Stimulated activated CD4-positive, alpha-beta T cell treated with anti-CD3 and anti-CD28 coated beads, Interleukin-15, amount 100 ng/mL, for 1 hour (primary cell): ENCODE measurements at places on chromosomes 12 and 14.

DNA sequence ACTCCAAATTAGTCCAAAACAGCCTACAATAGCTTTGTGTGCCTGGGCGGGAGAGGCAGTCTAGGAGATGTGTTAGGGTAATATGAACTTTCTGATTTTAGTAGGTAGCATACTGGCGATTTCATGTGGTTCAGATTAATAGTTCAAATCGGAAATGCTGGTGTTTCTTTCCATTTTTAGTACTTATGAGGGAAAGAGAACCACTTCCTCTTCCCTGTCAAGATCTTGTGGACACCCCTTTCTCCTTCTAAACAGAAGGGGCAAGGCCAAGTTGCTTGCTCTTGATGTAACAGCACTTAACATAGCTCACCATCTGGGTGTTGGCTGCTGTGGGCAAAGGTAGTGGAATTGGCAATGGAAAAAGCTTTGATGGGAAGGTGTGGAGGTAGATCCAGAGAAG, 32.2 kb upstream of the IGF1 start:
- DNase-seq, result no peak

- no peak for DNase-seq
Observed at GRCh38 chr14:89309670-89310177, 107.3 kb downstream of the FOXN3 start.

GRCh38 chr12:94100211-94100627, 48.2 kb upstream of the PLXNC1 start:
- DNase-seq, result no peak

GRCh38 chr14:65255029-65255545, 152.8 kb upstream of the MAX start:
- DNase-seq, result no peak

DNA sequence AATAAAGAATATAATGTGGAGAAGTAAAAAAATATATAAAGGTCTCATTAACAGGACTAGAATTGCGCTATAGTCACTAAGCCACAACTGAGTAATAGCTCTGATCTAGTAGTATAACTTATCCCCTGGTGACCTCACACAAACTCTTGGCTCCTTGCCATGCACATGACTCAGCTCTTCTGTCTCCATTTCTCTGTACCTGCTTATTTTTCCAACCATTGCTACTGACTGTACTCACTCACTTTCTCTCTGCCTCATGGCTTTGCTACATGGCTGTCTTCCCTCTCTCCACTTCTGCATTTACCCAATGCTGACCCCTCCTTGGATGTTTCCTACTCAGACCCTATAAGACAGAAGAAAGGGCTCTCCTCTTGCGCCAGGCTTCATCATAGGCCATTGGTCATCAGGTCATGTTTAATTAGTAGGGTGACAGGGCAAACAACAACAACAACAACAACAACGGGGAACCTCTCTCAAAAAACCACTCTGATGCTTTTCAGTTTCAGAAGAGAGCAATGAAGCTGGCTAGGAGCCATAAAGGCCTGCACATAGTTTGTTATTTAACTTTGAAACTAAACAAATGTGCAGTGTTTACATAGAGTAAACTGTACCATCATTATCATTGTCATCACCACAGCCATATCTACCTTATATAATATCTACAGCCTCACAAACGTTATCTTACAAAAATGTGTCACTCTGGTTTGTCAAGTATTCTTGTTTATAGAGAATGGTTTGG, 25.6 kb upstream of the KRAS start:
- peak; percentile 5 for DNase-seq

GRCh38 chr14:105517096-105517495, 9.3 kb upstream of the TMEM121 start:
- no peak for DNase-seq

GRCh38 chr14:99945732-99946651, 119.2 kb upstream of the EVL start:
- DNase-seq, result no peak

DNA sequence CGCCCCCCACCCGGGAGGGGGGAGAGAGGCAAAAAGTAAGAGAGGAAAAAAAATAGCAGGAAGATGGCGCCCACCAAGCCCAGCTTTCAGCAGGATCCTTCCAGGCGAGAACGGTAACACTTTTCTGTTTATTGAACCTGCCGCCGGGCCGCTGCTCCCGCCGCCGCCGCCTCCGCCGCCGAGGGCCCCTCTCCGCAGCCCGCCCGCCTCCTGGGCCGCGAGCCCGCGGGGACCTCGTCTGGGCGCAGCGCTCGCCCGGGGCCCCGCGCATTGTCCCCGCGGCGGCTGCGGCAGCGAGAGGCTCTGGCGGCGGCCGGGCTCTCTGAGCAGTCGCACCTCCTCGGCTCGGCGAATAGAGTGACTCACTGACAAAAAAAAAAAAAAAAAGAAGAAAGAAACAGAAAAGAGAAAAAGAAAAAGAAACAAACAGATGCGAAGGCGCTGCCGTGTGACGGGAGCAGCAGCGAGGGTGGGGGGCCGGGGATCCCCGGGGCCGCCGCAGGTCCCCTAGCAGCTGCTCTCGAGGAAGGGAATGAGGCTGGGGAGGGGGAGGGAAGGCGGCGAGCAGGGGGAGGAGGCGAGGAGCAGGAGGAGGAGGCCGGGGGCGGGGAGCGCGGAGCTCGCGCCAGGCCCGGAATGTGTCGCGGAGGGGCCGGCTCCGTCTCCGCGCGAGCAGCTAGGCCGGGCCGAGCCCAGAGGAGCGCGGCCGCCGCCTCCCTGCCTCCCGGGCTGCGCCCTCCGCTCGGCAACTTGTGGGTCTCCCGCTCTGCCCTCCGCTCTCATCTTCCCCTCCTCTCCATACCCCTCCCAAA, 781 bp downstream of the NPAS3 start:
- DNase-seq, result no peak

DNA sequence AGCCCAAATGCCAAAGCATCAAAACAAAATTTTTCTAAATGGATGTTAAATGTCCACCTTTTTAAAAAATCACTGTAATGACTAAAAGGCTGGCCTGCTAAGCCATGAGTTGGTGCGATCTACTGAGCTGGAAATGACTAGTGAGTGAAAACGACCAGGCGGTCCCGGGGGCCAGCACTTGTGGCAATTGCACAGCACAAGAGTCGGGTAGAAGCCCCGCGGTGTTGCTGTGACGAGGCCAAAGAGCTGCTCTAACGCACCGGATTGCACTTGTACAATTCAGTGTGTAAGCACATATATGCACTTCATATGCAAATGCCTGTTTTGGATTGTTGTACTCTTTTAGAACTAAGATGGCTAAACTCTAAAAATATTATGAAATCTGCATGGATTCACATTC, 64.1 kb upstream of the DYNC1H1 start:
- DNase-seq, result no peak

GRCh38 chr12:67468549-67469245, 179.8 kb upstream of the DYRK2 start:
- DNase-seq, result no peak

DNA sequence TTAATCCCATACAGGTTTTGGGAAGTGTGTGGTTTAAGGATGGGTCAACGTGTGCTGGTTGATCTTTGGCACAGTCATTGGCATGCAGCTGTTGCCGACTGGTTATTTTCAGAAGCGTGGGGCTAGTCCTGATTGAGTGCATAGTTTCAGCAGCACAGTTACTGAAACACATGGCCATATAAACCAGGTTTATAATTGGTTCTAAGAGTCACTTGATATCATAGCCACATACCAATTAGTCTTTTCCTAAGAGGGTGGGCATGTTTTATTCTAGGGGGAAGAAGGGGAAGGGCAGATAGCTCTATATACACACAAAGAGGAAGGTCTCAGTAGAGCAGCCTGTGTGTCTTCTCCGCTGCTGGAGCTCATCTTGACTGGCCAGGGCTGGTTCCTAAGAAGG, 11.0 kb upstream of the RPS6KL1 start:
- no peak for DNase-seq

DNA sequence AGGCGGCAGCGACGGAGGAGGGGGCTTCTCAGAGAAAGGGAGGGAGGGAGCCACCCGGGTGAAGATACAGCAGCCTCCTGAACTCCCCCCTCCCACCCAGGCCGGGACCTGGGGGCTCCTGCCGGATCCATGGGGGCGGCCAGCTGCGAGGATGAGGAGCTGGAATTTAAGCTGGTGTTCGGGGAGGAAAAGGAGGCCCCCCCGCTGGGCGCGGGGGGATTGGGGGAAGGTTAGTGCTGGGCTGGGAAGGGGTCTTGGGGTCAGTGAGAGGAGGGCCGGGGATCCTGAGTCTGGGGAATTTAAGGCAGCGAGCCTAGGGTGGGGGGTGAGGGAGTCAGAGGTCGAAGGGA, 203 bp downstream of the NFATC4 start:
- no peak for DNase-seq

DNA sequence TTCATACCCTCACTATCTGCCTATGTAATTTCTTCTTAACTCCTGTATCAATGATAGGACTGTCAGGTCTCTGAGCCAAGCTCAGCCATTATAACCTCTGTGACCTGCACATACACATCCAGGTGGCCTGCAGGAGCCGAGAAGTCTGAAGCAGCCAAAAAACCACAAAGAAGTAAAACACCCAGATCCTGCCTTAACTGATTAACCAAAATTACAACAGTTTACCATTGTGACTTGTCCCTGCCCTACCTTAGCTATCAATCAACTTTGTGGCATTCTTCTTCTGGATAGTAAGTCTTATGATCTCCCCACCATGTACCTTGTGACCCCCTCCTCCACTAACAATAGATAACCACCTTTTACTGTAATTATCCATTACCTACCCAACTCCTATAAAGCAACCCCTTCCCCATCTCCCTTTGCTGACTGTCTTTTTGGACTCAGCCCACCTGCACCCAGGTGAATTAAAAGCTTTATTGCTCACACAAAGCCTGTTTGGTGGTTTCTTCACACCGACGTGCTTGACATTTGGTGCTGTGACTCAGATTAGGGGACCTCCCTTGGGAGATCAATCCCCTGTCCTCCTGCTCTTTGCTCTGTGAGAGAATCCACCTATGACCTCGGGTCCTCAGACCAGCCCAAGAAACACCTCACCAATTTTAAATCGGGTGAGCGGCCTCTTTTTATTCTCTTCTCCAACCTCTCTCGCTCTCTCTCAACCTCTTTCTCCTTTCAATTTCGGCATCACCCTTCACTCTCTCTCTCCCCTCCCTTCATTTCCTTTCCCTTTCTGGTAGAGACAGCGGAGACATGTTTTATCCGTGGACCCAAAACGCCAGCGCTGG, 11.5 kb upstream of the LGMN start:
- no peak for DNase-seq

- no peak for DNase-seq
Observed at GRCh38 chr12:116210762-116211161, 66.7 kb downstream of the MED13L start.

DNA sequence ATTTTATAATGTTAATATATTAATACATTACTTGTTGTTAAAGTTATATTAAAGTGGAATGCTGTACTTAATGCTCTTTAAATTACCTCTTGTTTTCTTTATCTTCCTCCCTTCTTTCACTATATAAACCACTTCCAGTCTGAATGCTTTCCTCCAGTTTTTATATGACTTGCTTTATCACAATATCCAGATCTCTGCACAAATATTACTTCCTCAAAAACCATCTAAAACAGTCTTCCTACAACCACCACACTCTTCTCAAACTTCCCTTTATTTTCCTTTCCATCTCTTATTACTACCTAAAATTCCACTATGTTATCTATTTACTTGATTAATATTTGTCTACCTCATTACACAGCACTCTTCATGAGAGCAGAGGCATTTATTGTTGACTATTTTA, 956.6 kb downstream of the LRFN5 start:
- no peak for DNase-seq

DNA sequence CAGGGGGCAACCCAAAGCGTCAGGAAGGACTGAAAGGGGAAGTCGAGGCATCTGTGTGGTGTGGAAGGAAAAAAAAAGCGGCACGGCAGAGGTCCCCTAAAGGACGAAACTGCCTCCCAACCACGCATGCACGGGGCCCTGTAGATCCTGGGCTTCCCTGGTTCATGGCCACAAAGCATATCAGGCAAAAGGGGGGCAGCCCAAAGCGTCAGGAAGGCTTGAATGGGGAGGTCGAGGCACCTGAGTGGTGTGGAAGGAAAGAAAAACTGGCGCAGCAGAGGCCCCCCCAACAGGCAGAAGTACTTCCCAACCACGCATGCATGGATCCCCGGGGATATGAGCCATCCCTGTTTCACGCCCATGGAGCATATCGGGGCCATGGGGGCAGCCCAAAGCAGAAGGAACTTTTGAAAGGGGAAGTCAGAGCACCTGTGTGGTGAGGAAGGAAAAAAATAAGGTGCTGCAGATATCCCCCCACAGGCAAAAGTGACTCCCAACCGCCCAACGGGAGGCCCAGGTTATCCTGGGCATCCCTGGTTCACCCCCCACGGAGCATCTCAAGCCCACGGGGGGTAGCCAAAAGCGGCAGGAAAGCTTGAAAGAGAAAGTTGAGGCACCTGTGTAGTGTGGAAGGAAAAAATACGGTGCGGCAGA, 581.2 kb downstream of the ALG10 start:
- no peak for DNase-seq

DNA sequence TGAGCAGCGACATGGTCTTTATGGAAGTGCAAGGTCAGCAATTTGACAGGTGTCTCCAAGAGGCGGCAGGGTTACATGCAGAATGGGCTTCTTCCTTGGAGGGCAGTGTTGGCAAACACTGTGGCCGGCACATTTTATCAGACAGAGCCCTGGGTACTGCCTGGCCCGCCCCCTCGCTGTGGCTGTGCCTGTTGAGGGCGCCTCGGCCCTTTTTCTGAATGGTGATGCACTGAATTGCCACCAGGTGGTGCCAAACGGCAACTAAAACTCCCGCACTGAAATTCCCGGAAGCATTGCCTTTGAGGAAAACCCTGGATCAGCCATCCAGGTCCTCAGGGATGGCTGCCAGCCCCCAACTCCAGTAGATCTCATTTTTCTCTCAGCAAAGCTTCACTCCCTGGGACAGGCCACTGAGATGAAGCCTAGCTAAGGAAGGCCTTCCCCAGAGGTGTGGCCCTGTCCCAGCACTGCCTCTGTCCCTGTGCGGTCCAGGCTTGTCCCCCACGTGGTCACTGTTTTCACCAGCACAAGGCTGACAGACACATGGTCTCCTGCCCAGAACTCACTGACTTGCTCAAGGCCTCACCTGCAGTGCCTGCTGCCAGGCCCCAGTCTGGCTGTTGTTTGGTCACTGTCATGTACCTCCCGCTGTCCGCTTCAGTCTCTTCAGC, 73.6 kb downstream of the TESC start:
- DNase-seq, result peak; percentile 14

- DNase-seq, result no peak
Observed at GRCh38 chr12:72006766-72007165, 68.1 kb downstream of the TPH2 start.

GRCh38 chr14:101007765-101008164, 104.2 kb upstream of the RTL1 start:
- DNase-seq, result no peak

- DNase-seq, result no peak
Observed at GRCh38 chr14:35827678-35828472, 1.7 kb downstream of the BRMS1L start.

GRCh38 chr12:101173197-101173749, 36.8 kb downstream of the SLC5A8 start:
- DNase-seq, result no peak

- DNase-seq, result no peak
Observed at GRCh38 chr12:52119398-52120254, 40.1 kb downstream of the SMIM41 start.

- DNase-seq, result no peak
Observed at GRCh38 chr14:50230401-50230700, 1.0 kb downstream of the SOS2 start.
